ENCODE measurements at places on chromosomes 16 and 17.

- DNase-seq = no peak
Observed at GRCh38 chr17:79495665-79496064, 115.2 kb downstream of the RBFOX3 start.

GRCh38 chr17:78558181-78558850, 18.9 kb downstream of the DNAH17 start:
- no peak for DNase-seq

DNA sequence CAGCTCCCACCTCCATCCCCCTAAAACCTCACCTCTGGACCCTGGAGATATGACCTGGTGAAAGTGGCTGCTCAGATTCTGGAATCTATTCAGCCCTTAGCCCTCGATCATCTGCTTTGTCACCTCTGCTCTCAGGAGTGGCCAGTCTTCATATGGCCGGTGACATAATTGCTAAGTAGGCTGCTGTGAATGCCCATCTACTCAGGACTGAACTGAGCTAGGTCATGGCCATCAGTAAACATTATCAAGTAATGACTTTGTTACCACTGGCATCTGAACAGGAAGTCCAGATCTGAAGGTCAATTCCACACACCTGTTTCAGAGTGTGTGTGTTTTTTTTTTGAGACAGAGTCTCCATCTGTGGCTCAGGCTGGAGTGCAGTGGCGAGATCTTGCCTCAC, 78.6 kb downstream of the CDK5R1 start:
- DNase-seq = no peak

DNA sequence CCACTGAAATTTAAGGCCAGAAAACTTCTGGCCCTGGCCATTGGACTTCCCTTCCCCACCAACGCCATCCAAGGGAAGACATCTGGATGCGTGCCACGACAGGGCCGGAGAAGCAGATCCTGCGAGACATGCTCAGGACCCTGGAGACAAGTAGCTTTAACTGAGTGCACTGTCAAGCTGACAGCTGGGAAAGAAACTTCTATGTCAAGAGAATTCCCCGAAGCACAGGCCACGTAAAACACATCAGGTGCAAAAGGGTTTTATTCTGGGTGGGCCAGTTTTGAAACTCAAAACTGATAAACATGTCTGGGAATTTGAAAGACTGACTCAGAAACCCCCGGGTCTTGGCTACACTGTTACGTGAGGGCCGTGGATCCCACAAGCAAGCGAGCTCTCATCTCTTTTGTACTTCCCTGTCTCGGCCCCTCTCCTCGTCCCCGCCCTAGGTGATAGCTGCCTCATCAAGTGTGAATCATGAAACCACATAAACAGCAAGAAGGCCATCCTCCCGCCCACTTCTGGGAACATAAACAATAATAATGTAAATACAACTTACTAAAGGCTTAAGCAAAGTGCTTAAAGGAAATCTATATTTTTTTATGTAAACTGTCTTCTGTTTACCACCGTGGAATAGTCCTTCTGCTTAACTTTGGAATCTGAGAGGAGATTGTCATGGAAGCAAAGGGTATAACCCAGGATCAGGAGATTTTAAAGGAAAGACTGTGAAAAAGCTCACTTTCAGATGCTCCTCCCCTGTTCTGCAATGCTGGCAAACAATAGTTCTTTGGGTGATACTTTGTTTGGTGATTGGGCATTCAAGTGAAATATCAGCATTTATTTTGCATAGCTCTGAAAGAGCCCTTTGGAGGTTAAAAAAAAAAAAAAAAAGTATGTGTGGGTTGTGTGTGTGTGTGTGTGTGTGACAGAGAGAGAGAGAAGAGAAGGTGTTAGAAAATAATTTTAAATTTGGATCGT, 406.0 kb upstream of the MAF start:
- DNase-seq = no peak

GRCh38 chr16:73543331-73543969, 495.5 kb upstream of the ZFHX3 start:
- no peak for DNase-seq

- DNase-seq = no peak
Observed at GRCh38 chr17:4573115-4573514, 11.2 kb upstream of the SMTNL2 start.

DNA sequence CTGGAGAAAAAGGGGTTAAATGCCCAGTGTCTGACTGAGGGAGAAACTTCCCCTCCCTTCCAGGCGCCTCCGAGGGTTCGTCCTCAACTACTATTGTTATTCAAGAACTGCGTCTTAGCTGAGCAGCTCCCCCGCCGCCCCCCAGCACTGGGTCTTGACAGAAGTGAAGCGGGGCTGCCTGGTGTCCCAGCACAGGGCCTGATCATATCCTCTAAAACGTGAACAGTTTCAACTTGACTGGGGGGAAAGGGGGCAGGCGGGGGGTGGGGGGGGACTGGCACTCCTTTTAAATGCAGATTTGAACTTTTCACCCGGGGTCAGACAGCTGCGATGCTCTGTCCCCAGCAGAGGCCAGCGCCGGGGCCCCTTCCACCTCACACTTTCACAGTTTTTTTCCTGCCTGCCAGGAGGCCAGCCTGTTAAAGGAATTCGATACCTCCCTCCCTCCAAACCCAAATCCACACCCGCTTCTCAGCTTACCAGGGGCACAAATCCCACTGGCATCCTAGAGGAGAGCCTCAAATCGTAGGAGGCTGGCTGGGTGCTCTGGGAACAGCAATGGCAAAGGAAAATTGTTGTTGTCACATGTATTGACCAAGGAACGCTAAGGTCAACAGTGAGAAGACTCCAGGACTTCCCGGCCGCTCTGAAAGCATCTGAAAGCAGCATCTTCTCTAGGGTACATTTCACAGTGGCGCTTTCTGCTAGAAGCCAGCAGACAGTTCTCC, 14.5 kb downstream of the ZFHX3 start:
- no peak for DNase-seq

- DNase-seq = no peak
Observed at GRCh38 chr17:36198831-36199465, 2.4 kb upstream of the CCL3L1 start.

DNA sequence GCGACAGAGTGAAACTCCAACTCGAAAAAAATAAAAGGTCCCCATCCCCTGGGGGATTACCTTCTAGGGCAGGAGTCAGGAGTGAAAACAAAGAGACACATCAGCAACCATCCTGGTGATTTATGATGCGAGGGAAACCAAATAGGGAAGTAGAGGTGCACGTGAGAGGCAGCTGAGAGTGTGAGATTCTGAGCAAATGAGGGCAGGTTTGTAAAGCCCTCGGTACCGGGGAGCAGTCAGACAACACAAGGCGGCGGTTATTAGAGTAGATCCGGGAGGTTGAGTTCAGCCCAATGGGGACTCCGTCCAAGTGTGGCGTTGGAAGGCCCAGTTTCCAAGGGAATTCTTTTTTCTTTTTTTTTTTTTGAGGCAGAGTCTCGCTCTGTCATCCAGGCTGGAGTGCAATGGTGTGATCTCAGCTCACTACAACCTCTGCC, 7.4 kb upstream of the ARMC7 start:
- DNase-seq = peak; percentile 71
